ENCODE measurements at places on chromosomes 1 and 21.

- DNase-seq, result no peak
These were observed 63.1 kb downstream of the PLPPR4 start for GRCh38 chr1:99327357-99327756.

DNA sequence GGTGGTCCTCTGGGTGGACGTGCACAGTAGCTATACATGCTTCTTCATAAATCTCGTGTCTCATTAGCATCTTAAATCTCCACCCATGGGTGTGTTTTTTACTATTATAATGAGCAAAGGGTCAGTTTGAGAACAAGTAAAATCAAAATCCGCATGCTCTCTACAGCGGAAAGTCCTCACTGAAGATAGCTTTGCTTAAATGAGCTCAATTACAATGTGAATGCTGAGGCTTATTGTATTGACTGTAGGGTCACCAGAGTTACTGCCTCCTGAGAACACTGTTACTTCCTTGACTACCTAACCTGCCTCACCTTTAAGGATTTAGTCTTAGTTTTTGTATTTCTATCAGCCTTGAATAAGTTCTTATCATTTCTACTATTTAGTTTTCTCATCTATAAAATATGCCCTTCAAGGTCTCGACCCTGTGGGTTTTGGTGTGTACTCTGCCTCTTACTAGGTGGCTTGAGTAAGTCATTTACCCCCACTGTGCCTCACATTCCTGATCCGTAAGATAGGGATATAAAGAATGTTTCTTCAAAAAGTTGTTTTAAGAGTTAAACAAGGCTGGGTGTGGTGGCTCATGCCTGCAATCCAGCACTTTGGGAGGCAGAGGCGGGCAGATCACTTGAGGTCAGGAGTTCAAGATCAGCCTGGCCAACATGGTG lies 7.9 kb downstream of the SLAMF7 start:
- no peak for DNase-seq

DNA sequence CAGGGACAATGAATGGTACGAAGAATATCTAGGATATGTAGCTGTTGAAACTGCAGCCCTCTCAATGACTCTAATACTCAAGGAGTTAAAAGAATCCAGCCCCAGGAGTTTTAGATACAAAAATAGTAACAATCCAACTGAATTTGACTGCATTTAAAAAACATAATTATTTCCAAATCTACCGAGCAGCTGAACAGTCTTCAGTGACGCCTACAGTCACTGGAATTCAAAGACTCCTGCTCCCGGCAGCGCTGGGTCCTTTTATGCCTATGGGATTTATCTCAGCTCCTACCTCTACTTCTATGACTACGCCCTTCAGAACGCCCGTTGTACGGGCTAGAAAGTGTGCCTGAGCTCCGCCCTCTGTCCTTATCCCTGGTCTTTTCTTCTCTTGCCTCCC lies 55.7 kb downstream of the WARS2 start:
- no peak for DNase-seq

DNA sequence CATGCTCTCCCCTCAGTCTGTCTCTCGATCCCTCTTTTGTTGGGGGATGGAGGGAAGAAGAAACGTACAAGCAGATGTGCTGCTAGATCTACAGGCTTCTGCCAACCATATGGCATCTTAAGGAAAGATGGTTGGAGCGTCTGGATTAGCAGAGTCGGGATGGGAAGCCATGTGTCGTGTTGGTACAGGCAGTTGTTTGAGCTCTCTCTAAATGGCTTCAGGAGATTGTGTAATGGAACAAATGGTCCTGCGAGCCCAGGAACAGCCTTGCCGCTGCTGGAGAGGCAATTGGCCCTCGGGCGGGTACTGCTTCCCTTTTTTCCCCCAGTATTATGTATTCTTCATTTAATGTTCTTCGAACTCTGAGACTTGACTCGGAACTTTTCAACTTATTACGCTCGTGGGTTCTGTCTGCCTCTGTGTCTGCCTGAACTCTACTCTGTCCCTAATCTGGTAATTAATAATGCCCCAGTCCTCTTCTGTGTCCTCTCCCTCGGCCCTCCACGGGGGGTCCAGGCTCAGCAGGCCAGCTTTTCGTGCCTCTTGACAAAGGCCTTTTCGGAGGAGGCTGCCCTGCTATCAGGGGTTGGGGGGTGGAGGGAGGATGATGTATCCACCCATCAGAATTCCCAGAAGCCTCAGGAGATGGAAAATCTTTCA lies 215.3 kb downstream of the SDCCAG8 start:
- DNase-seq, result no peak

GRCh38 chr1:54975356-54976108 lies 4.9 kb upstream of the TMEM61 start:
- no peak for DNase-seq

DNA sequence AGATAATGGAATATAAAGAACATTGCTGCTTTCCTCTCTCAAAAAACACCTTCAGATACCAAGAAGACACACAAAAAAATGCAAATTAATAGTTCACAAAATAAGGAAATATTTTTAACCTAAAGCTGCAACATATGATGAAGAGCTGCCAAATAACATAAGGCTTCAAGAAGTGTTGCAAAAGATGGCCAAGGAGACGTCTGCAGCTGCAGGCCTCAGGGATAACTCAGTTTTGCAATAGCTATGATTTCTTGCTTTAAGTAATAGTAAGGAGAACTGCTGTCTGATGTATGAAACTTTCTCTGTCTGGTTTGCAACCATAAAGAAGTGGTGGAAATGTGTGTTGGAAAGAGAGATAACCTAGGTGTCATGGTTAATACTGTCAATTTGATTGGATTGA lies 1237.5 kb downstream of the MRPL39 start:
- DNase-seq, result no peak

DNA sequence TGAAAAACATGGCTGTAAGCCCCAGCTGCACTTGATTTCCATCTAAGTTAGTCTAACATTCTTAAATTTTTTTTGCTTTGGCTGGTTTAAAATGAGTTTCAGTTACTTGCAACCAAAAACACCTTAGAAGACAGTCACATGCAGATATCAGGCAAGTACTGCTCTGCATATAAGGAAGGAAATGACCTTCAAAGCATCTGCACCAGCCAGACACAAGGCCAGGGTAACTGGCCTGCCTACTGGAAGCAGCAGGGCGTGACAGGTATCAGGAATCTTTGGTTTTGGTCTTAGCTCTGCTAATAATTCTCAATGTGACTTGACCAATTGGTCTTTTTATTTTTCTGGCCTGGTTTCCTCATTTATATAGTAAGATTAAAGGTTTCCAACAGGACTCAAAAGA lies 33.5 kb downstream of the SCYL3 start:
- no peak for DNase-seq

DNA sequence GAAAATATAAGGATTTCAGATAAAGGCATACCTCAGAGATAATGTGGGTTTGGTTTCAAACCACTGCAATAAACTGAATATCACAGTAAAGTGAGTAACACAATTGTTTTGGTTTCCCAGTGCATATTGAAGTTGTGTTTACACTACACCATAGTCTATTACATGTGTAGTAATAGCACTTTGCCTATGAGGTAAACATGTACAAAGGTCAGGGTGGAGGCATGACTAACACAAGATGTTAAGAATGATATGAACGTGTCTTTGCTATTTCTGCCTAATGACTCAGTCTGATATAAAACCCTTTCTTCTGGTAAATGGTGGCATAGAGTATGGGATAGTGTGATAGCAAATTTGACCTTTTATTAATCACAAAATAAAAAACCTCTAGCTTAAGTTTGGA lies 621.5 kb upstream of the ADGRL2 start:
- DNase-seq, result peak; percentile 3

GRCh38 chr21:39141502-39141901 lies 41.7 kb downstream of the PSMG1 start:
- DNase-seq, result no peak

DNA sequence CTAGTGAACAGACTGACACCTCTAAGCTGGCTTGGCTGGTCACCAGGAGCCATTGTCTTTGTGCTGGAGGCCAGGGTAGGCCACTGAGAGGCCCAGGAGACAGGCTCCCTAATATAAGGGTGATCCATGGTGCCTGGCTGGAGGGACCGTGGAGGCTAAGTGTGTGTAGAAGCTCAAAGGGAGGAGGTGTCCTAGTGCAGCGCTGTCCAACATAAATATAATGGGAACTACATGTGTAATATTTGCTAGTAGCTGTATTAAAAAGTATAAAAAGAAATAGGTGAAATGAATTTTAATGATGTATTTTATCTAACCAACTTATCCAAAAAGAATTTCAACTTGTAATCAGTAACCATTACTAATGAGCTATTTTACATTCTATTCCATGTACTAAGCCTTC lies 35.0 kb downstream of the SOX13 start:
- no peak for DNase-seq

DNA sequence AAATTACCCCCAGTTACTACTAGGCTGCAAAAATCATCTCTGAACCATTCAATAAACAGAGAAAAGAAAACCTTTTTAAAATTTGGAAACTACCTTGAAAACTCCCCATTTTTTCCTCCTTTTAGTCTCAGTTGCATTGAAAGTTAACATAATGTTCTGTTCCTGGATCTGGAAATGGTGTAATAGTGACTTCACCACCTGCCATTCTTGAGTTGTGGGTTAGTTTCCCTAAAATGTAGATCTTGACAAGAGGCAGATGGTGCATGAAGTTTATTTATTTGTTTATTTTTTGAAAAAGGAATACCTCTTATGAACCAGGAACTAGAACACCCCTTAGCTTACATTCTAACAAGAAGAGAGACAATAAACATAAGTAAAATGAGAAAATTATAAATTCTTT lies 72.8 kb downstream of the ATF6 start:
- no peak for DNase-seq

DNA sequence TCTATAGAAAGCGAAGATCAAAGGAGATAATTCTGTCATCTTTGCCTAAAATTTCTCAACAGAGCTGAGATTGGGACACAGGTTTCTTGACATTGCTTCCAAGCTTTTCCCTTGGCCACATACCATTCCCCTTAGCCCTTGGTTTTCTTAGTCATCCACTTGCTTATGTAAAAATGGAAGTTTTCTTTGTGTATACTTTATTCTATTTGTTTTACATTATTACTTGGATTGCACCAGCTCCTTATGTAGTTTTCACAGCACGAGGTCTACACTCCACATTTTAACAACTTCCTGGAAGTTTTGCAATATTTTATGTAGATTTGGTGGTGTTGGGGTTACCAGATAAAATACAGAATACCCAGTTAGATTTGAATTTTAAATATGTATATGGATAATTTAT lies 129.8 kb downstream of the PLA2G4A start:
- no peak for DNase-seq

GRCh38 chr1:236066828-236067386 lies 2.0 kb upstream of the NID1 start:
- DNase-seq, result no peak

GRCh38 chr1:81950037-81950436 lies 149.3 kb downstream of the ADGRL2 start:
- no peak for DNase-seq

DNA sequence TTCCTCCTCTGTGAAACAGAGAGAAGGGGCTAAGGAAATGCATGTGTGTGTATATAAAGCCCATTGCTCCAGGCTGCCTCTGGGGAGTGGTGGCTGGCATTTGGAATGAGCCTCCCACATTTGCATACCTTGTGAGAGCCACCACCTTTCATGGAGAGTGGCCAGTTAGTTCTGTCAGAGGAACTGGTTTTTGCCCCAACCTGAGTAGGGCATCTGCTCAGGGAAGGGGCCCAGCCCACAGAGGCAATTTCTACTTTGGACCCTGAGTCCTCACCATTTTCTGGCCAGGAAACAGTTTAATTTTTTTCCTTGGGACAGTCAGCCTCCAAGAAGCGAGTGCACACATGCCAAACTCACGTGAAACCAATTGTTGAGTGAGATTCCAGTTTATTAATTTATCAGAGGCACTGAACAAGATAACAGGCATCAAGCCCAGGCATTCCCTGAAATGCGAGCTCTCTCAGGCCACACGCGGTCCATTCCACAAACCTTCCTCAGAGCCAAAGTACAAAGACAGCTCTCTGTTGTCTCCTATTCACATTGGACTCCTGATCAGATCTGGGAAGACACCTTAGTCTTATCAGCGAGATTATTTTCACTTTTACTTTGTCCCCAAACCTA lies 1.0 kb upstream of the SLC6A9 start:
- DNase-seq, result no peak

DNA sequence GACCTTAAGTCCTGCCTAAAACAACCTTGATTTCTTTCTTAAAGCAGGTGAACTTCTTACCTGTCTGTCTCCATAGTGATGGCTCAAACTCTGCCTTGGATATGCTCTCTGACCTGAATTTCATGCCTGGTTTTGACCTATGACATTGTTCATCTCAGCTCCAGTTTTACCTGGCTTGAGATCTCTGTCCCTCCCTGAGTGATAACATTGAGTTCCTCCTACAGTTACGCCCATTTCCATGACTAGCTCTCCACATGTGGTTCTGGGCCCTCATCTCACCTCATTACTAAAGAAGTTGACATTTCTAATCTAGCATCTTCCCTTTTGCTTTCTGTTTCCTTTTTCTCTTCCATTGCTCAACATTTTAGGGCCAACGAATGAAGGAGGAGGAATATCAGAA lies 233.1 kb downstream of the HHIPL2 start:
- no peak for DNase-seq

DNA sequence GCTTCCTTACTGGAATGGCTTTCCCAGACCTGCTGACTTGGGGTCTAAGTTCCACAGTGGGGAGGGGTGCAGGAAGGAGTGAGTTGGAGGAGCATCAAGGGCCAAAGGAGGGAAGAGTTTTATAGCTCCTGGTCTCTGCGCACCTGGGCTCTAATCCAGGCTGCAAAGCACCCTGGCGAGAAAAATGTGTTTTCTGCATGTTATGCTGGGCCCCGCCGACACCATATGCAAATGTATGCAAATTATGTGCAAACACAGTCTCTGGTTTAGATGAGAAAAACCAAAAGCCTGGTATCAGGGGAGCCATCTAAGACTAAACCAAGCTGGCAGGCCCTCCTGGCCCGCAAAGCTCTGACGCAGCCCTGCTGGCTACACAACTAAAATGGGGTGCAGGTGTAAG lies 95.0 kb downstream of the VWA5B1 start:
- DNase-seq, result no peak

DNA sequence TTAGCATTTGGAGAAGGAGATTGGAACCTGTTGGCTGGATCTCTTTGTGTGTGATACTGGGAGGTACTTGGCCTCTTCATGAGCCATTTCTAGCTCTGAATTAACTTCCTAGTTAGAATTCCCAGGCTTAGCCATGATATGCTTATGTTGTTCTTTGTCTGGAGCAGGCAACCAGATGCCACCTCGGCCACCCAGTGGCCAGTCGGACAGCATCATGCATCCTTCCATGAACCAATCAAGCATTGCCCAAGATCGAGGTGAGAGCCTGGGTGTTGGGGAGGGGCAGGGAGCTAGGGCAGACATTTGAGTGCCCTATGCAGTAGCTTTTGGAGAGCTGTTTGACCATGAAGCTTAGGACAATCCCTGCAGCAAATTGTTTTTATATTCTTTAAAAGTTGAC lies 26.5 kb upstream of the PIGV start:
- no peak for DNase-seq

DNA sequence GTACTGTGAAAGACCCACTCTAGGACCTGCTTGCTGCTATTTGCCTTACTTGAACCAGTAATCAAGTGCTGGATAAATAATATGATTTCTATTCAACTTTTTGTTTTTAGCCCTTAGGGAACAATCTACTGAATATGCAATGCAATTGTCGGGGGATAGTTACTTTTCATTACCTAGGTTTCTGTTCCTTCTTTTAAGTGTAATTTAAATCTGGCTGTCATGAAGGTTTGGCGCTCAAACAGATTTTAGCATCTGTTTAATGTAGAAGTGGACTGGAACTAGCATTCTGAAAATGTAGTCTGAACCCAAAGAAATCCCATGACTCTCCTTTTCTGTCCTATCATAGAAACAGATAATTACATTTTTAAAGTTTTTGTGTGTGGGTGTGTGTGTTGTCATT lies 4.8 kb downstream of the MGST3 start:
- no peak for DNase-seq
